Activated T-cell treated with anti-CD3 and anti-CD28 coated beads for 48 hours (primary cell): ENCODE measurements at places on chromosomes 5 and 9.

- no peak for DNase-seq
These were observed 154.1 kb downstream of the ADAMTS12 start for GRCh38 chr5:33737697-33738096.

GRCh38 chr5:149495673-149496072 lies 55.6 kb downstream of the CSNK1A1 start:
- DNase-seq: no peak

GRCh38 chr5:52997424-52997823 lies 8.3 kb downstream of the ITGA2 start:
- no peak for DNase-seq

DNA sequence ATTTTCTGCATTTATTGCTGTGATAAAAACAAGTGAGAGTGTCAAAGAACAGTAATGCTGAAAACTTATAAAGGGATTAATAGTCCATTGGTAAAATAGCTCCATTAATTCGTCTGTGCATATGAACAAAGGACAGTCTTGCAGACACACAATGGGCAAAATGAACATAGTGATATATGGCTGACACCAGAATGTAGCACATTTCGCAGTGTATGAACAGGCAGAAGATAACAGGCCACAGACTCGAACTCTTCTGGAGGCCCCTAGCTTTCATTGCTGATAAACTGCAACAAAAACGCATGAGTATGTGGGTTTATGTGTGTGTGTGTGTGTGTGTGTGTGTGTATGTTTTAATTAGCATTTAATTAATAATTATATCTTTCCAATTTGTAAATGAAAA lies 354.8 kb downstream of the TAF11L14 start:
- no peak for DNase-seq

- DNase-seq: no peak
These were observed 96.4 kb downstream of the EBF1 start for GRCh38 chr5:159003045-159004030.
